ENCODE measurements at places on chromosomes 2 and 18. TPM values are rescaled to one million over a fixed set of nuclear protein-coding genes. Genes with fewer than 3 reads are reported as not detected.

- no peak for DNase-seq
These were observed 422.7 kb upstream of the TNP1 start for GRCh38 chr2:217282531-217282930.

DNA sequence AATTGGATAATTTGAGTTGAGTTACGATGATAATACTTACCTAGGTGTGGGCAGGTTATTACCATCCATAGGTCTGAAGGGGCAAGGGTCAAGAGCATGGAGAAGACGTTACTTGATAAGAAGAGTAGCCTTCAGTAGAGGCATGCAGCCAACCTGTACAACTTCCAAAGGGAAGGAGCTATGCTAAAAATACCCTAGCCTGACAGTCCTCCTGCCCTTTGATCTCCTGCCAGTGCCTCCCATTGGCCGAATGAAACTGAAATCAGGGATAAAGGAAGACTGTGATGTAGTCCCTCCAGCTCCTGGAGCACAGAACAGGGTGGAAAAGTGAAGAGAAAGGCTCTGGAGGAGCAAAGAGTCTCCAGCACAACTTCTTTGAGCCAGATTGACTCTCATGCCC lies 487.4 kb downstream of the ADCYAP1 start:
- DNase-seq = no peak

DNA sequence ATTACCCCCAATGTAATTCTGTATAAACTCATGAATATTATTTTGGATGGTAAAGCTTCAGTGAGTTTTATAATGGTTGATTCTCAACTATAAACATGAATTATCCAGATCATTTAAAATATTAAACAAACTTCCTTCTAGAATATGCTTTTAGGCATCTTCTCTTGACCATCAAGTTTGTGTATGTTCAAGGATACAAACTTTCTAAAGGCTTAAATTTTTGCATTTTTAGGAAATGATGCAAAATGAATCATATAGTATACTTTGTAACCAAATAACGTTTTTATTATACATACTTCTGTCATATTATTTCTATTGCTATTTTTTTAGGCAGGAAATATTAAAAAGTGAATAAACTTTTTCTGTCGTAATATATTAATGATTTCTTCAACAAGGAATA lies 62.8 kb downstream of the OSBPL6 start:
- no peak for DNase-seq

- no peak for DNase-seq
These were observed 282.6 kb downstream of the LRP1B start for GRCh38 chr2:141848191-141848590.

GRCh38 chr2:68829749-68830148 lies 41.4 kb downstream of the BMP10 start:
- no peak for DNase-seq

The EFR3B gene
- under 0.01 TPM for total RNA-seq

The LINC00305 gene
- total RNA-seq = not detected

All from fibroblast of villous mesenchyme (primary cell).